ENCODE measurements at places on chromosomes 11 and 22.

DNA sequence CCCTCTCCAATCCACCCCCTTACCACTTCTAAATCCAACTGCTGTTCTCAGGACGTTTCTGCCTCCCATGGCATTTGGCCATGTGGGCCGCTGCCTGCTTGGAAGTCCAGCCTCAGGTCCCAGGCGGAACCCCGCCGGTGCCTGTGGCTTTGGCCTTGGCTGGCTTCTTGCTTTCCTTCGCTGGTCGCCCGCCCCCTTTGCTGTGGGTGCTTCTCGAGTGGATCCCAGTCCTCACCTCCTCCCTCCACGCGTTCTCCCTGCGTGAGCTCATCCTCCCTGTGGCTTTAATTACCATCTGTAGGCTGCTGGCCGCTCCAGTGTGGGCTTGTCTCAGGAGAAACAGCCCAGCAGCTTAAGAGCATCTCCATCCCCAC, 111.7 kb downstream of the NECTIN1 start:
- DNase-seq: no peak

- DNase-seq: no peak
Measured at GRCh38 chr11:18225913-18226312, 10.7 kb downstream of the SAA4 start.

GRCh38 chr11:120224972-120225909, 14.4 kb downstream of the OAF start:
- no peak for DNase-seq

DNA sequence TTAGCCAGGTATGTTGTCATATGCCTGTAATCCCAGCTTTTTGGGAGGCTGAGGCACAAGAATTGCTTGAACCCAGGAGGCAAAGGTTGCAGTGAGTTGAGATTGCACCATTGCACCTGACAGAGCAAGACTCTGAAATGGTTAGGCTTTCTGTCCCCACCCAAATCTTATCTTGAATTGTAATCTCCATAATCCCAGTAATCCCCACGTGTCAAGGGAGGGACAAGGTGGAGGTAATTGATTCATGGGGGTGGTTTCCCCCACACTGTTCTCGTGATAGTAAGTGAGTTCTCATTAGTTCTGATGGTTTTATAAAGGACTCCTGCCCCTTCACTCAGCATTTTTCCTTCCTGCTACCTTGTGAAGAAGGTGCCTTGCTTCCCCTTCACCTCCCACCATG, 37.6 kb upstream of the GLYAT start:
- no peak for DNase-seq

GRCh38 chr11:46429717-46430116, 38.1 kb upstream of the CHRM4 start:
- no peak for DNase-seq
